ENCODE measurements at places on chromosomes 7 and 10.

DNA sequence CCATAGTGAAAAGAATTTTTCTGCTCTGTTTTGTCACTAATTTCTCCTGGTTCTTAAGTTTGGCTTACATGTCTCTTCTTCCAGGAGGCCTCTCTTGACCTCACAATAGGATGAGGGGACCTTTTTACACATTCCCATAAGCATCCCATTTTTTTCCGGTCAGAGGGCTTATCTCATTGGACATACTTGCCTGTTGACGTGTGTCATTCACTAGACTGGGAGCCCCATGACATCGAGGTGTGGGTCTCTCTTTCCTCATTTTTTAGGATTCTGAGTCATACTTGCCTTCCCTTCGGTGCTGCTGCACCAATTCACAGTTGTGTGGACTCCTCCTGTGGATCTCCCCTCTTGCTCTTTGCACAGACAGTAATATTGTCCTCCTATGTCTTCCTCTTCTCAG lies 601.8 kb downstream of the GATA3 start:
- no peak for DNase-seq

DNA sequence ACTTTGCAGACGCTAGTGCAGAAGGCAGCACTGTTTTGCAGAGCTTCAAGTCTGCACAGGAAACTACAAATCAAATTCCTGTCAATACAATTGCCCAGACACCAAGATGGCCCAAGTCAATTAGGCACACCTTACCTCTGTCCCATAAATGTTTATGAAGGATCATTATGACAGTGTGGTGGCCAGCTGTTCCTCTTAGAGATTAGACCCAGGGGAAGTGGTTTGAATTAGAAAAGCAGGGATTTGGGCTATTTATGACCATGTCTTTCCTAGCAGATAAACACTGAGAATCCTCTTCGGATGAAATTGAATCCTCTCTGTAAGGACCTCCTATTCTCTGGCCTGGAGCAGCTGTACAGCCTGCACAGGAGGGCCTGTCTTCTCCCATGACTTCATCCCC lies 9.9 kb upstream of the NEUROG3 start:
- DNase-seq: no peak

- DNase-seq: no peak
Measured at GRCh38 chr7:17774716-17775288, 165.5 kb downstream of the SNX13 start.

- DNase-seq: no peak
Measured at GRCh38 chr7:1081931-1082401, 5.9 kb upstream of the GPER1 start.
